ENCODE measurements at places on chromosomes 5 and 9.

GRCh38 chr5:39447059-39447458 lies 22.3 kb upstream of the DAB2 start:
- DNase-seq, result no peak

GRCh38 chr9:125407432-125407973 lies 145.9 kb downstream of the GAPVD1 start:
- DNase-seq, result no peak

- DNase-seq, result no peak
Observed at GRCh38 chr5:160792281-160792680, 59.7 kb downstream of the ATP10B start.

DNA sequence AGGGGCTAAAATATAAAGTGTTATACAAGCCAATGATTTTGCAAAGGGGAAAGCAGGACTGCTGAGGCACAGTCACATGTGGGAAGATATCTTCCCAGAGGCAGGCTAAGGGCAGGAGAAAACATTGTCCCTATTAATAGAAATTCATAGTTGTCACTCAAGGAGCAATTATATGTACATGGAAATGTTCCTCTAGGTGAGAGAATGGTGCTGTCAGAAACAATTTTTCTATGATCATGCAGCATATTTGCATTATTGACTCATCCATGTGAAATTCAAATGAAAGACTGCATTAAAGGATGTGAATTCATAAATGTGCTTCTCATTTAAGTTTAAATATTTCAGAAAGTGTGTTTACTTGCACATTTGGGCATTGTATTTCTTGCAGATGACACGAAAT lies 775.9 kb upstream of the CDH9 start:
- no peak for DNase-seq

GRCh38 chr5:172860520-172861443 lies 26.7 kb downstream of the ERGIC1 start:
- no peak for DNase-seq

DNA sequence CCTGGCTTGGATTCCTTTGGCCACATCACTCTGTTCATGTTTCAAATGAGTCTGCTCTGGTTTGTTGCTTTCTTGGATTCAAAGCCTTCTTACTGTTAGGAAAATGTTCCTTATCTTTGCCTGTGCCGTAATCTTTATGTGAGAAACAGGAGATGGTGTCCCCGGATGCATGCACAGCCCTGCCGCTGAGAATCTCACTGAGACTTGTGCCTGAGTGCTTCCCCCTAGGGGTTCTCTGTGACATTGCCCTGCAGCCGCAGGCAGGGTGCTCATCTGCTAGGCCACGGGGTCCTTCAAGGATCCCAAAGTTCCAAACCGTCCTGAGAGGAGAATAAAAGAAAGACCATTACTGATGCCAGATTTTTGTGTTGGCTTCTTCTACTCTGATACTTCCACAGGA lies 81.4 kb upstream of the ANKRD55 start:
- no peak for DNase-seq

DNA sequence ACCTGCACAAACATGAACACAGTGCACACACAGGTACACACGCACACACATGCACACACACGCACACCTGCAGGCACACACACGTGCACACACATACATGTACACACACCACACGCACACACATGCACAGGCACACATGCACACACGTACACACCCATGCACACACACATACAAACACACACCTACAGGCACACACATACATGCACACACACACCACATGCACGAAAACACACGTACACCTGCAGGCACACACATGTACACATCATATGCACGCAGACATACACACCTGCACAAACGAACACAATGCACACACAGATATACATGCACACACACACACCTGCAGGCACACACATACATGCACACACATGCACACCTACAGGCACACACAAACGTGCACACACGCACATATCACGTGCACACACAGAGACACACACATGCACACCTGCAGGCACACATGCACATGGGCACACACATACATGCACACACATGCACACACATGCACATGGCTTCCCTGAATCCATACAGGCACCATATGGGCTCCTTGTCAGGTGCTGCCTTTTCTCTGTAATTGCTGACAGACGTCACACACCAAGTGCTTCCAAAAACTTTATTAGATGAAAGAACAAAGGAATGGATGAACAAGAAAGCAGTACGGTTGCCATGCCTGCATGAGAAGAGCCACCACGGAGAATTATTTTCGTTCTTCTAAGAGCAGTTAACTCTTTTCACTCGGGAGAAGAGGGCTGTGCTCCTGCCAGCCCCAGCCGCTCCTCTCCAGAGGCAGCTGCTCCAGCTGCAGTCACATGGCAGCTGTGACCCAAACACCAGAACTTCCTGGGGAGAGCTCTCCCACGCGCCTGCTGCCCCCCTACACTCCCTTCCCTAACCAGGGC lies 57.2 kb downstream of the EXD3 start:
- DNase-seq, result no peak

DNA sequence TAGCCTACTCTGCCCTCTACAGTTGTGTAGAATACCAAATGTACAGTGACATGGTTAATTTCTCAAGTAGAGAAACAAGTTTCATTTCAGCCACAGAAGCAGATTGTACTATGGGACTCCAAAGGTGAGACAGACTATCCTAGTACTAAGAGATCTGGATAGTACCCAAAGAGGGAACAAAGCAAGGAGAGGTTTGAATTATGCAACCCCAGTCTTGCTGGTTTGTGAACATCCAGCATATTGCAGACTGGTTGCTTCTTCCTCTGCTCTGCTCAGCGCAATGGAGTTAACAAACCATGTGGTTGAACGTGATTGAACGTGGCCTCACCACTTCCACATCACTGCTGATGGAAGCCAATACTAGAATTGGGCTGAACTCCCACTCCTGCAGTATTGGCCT lies 43.3 kb upstream of the ALDOB start:
- no peak for DNase-seq

- DNase-seq, result no peak
Observed at GRCh38 chr5:154418344-154418820, 27.4 kb upstream of the SAP30L start.

- peak; percentile 62 for DNase-seq
Observed at GRCh38 chr9:138099803-138100598, 222.4 kb downstream of the CACNA1B start.

DNA sequence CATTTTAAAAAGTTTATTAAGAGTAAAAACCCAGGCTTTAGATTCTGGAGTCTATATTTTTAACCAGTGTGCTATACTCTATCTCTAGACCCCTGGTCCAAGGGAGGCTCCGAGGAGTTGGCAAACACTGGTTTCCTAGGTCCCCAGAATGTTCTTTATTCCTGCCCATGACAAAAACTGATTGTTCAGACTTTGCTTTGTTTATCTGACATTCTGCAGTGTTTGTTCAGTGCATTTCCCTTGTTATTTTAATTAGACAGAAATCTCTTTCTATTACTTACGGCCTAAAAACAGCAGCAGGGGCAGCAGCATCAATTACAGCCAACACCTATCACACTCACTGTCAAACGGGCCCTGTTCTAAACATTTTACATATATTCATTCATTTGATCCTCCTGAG lies 2011.6 kb upstream of the WWC1 start:
- DNase-seq, result no peak

- peak; percentile 64 for DNase-seq
Observed at GRCh38 chr9:129028192-129028966, at the start of gene SH3GLB2. SH3GLB2 (minus strand) TSS chr9:129028331; CDS start chr9:129028154, 177 bp downstream.

DNA sequence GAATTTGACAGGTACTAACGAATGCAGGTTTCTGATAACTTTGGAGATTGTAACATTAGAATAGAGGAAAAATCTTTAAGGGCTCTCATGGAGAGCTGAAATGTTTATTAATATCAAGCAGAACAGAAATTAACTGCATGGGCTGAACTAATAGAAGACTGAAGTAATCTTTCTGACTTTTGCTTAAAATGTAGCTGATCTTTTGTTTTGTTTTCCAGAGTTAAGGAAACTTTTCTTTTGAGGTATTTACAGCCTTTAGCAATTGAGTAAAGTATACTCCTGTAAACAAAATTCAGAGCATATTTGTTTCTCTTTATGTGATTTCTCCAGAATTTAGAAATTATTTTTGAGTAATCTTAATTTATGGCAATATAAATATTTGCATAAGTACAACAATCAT lies 43.9 kb downstream of the SHC3 start:
- no peak for DNase-seq

DNA sequence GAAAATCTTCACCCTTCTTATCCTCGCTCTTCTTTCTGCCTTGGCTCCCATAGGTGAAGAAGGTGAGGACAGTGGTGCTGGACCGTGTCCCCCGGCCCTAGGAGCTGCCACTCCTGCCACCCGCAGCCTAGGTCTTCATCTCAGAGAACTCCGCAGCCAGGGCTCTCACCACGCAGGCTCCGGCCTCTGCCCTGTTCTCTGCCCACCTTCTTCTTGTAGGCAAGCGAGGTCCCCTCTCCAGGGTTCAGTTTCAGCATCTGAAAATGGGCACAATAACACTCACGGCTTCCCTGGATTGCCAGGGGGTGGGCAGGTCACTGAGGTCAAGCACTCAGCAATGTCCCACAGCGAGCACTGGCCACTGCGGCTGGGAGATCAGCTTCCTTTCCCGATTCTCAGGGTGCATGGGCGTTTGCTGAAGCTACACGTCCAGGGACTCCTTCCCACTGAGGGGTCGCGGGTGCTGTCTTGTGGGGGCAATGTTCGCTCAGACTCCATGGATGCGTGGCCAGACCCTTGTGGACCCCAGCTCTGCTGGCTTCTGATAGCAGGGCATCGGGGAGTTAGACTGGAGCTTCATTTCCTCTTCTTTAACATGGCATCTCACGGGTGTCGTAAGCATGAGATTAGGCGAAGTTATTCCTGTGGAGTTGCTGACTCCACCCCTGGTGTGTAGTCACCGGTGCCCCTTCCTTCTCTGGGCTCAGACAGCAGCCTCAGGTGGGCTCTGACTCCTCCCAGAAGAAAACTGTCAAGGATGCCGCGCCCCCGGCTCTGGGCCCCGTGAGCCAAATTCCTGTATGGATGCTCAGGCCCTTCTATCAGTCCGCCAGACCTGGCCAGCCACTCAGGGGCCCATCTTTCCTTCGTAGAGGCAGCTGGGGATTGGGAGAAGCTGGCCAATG lies 145.1 kb upstream of the IRX2 start:
- DNase-seq, result no peak

GRCh38 chr5:120806202-120806601 lies 342.1 kb downstream of the PRR16 start:
- no peak for DNase-seq

DNA sequence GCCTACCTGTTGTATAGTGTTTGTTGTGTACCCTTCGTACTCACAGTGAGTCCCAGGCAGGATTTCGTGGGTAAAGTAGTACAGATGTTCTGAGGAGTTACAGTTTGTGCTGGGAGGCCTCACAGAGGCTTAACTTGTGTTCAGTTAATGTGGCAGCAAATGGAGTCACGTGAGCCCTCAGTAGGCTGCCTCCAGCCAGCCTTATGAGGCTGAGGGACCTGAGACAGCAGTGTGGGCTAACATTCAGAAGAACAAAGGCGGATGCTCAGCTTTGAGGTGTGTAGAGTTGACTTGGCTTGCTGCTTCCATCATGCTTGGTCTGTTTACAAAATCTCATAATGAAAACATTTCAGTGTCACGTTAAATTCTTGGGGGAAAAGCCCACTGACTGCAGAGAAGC lies 118.1 kb downstream of the TRIO start:
- no peak for DNase-seq

DNA sequence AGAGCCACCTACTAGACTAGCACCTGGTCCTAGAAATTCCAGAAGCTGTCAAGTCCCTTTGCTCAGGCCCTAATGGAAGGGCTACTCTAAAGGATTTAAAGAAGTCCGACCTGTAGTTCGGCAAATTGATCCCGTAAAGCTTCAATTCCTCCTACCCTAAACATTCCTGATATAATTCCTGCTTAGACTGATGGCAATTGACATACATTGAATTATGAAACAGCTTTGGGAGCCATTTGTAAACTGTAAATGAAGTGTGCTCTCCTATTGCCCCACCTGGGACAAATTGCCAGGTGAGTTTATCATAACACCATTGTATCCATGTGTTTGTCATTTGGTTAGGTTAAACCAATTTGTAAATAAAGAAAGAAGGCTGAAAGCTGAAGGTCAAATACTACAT lies 104.4 kb downstream of the EGFLAM start:
- DNase-seq, result no peak

DNA sequence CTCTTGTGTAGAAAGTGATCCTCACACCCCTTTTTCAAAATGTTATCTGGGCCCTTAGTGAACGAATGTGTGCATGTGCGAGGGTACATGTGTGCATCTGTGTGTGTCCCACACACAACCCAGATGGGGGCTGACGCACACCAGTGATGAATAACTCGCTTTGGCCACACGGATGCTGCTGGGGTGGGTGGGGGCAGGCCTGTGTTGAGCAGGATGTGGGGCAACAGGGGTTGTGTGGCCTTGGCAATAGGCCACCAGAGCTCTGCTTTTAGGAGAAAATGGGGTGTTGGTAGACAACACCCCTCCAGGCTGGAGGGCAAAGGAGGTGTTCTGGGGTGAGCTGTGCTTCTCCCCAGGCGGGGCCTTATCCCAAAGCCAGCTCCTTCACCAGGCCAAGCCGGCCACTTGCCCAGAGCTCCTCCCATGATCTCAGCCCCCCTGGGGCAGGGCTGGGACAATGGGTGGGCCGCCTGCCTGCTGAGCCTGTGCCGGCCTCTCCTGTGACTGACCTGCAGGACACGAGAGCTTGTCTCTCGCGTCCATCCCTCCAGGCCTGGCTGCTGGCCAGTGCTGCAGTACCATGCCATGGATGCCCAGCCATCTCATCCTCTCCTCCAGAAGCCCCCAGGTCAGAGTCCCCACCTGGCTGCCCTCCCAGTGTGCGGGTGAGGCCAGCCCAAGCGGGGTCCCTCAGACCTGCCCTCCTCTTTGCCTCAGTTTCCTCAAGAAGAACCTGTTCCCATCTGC lies 1.7 kb downstream of the DBN1 start:
- DNase-seq, result no peak

DNA sequence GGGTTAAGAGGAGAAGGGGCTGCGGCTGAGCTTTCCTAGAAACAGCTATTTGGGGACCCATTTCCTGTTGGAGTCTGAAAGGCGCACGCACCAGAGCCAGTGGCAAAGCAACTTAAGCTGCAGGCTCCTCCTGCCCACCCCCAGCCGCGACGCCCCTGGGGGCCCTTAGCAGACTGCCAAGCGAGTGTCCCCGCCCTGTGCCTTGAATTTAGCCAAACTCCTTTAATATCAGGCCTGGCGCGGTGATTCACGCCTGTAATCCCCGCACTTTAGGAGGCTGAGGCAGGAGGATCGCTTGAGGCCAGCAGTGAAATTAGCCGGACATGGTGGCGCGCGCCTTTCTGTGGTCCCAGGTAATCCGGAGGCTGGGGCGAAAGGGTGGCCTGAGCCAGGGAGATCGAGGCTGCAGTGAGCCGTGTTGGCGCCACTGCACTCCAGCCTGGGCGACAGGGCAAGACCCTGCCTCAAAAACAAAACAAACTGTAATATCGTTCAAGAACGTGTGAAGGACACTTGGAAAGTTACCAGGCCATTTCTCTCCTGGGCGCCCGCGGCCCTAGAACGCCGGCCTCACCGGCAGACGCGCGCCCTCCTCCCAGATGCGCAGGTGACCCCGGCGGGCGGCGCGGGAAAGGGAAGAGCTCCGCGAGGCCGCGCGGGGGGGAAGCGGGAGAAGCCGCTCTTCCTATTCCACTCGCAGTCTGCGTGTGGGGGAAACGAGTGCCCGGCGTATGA lies 1.0 kb upstream of the F2R start:
- DNase-seq, result no peak

- no peak for DNase-seq
Observed at GRCh38 chr5:125455041-125455440, 708.6 kb upstream of the ZNF608 start.

All from NCI-H524 treated with DMSO at 0.1 percent for 48 hours (cell line).